ENCODE measurements at places on chromosomes 4 and X. TPM values are rescaled to one million over a fixed set of nuclear protein-coding genes. Genes with fewer than 3 reads are reported as not detected.

DNA sequence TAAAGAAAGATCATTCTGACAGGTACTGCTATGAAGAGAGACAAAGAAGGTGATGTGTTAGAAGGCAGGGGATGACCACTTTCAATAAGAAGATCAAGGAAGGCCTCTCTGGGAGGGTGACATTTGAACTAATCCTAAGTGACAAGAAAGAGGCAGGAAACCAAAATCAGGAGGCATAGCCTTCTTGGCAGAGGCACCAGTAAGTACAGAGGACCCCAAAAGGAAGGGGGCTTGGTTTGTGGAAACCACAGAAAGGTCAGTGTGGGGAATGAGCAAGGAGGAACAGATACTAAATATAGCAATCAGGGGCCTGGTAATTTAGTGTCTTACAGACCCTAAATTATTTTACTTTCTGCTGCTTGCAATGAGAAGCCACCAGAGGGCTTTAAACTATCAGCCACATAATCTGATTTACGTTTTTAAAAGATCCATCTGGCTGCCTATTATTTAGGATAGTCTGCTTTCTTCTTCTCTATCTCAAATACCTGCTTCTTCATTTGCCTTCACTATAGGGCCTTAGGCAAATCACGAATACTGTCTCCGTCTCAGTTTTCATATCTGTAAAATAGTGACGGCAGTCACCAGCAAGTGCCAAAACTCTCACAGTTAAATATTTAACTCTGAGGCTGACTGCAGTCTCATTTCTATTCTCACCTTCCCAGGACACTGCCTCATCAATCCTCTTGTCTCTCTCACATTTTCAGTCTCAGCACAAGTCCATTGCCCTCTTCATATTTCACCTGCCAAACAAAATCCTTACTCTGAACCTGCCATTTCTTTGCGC is 16.7 kb downstream of the NR3C2 start:
- DNase-seq = no peak

- no peak for DNase-seq
These were observed 95.3 kb upstream of the EGFL6 start for GRCh38 chrX:13474164-13474516.

DNA sequence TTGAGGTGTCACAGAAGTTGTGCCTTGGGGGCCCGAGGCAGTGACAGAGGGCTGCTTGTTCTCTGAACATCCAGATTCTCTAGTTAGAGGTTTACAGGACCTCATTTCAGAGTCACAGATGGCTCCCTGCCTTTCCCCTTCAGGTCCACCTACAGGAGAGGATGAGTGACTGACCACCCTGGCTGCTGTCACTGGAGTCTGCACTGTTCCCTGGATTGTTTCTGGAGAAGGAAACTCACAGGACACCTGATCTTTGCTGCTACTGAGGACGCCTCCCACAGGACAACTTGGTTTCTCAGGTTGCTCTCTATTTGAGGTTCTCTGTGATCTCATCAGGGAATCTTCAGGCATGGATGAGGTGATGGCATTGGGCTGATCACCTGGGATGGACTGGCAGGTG is 58.3 kb downstream of the GPRIN3 start:
- no peak for DNase-seq

GRCh38 chr4:37138789-37139188 is 105.8 kb upstream of the NWD2 start:
- DNase-seq = no peak

- DNase-seq = no peak
These were observed 116.9 kb downstream of the VEGFC start for GRCh38 chr4:176675810-176676209.

- no peak for DNase-seq
These were observed 418.4 kb upstream of the FSTL5 start for GRCh38 chr4:162582180-162582579.

DNA sequence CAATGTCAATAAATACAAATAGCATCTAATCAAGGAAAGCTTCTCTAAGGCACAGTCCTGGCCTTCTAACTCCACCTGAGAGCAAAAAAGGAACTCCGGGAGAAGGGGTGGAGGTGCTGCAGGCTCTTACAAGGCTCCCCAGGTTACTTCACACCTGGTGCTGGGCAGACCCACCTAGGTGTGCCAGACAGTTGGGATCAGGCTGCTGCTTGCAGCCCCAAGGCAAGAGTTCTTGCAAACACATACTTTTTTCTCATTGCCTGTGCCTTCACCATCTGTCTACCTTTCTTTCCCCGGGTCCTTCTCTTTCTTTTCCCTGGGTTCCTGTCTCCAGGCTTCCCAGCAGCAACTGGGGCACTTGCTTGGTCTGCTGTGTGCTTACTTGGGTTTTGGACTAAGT is 81.4 kb upstream of the STIM2 start:
- no peak for DNase-seq

DNA sequence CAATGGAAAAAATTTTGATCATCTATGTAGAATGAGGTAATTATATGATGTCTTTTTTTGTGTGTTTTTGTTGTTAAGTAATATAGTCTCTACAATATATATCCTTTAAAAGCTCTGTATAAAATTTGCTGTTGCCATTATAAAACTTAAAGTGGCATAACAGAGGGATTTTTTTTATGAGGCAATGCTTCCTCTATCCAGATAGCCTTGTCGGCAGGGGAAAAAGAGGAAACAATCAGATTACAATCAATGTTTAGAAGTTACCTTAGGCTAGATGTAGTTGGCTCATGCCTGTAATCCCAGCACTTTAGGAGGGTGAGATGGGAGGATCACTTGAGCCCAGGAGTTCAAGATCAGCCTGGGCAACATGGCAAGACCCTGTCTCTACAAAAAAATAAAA is 86.8 kb downstream of the DIAPH2 start:
- no peak for DNase-seq

DNA sequence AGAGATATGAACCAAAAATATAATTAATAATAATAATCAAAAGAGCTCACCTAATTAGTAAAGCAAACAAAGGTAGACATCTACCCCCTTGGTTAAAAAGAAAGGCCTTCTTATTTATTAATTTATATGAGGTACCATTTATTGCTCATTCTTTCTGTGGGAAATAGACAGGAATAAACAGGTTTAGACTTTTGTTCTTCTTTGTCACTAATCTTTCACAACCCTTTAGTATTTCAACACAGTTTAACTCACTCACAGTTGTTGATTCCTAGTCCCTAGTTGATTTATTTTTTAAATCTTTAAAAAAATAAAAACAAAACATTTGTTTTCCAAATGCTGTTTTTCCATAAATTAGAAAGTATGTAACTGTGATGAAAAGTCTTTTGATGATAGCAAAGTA is 5.6 kb downstream of the PPARGC1A start:
- DNase-seq = no peak

- no peak for DNase-seq
These were observed 229.3 kb downstream of the IDS start for GRCh38 chrX:149275836-149276235.

GRCh38 chr4:55396308-55397125 is 760 bp downstream of the TMEM165 start:
- DNase-seq = peak; percentile 60

GRCh38 chr4:7535094-7535493 is 100.4 kb upstream of the PSAPL1 start:
- no peak for DNase-seq

DNA sequence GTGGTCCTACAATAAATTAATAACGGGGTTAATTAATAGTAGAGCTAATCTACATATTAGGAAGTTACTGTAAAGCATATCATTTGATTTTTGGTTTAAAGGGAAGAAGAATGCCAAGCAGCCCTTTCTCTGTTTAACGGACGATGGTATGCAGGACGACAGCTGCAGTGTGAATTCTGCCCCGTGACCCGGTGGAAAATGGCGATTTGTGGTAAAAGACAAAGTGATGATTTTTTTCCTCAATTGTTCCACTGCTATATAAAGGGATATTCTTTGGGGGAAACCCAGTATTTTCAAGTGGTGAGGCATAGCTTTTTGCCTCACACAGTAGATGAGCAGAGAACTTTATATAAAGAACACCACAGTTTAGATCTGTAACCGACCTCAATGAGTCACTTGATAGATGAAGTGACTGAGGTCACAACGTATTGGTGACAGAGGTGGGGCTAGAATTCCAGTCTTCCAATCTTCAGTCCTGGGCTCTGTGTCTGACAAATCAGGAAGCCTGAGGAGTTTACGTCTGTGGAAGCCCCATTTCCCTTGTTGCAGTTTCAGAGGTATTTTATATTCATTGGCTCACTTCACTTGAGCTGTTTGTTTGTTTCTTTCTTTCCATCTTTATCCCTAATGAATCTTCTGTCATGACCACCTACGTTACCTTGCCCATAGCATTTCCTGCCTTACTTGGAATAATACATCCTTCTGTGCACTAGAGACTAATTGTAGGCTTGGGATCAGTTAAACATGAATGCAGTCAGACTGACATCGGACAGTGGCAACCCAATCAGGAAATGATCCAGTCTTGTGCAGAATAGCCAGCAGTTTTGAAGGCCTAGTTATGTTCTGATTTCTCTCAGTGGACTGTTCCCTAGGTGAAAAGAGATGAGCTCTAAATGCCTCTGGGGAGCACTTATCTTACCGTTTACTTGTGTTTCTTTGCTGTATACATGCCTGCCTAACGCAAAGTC is 30.1 kb downstream of the ZRSR2 start:
- no peak for DNase-seq

Gene CT83
- polyA plus RNA-seq = not detected

Gene XPNPEP2
- polyA plus RNA-seq = 3.7 TPM

Gene AMBN
- polyA plus RNA-seq = not detected

Gene POF1B
- polyA plus RNA-seq = not detected
